ENCODE measurements at places on chromosomes 6 and 20.

DNA sequence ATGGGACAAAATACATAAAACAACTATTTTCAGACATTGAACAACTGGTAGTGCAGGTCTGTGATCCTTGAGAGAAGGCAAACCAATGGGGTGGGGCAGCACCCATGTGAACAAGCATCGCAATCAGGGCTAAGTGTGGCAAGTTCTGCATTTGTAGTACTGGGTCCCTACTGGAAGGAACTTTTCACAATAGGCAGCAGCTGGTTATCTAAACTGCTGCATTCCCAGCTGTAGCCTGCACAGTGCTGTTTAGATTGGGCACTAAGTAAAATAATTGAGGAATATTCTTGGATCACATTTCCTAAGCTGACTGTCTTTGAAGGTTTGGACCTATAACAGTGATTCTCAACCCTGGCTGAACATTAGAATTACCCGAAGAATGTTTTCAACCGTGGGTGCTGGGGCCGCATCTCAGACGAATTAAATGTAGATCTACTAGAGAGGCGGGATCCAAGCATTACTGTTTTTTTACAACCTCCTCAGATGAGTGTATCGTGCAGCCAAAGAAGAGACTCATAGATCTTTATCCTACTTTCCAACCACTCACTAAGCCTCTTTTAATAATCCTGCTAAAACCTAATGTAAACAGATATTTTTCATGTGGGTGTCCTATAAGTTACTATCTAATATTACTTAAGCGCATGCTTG, 12.4 kb upstream of the MAP3K4 start:
- no peak for DNase-seq

- DNase-seq = no peak
These were observed 350.4 kb downstream of the HACE1 start for GRCh38 chr6:104509355-104509754.

DNA sequence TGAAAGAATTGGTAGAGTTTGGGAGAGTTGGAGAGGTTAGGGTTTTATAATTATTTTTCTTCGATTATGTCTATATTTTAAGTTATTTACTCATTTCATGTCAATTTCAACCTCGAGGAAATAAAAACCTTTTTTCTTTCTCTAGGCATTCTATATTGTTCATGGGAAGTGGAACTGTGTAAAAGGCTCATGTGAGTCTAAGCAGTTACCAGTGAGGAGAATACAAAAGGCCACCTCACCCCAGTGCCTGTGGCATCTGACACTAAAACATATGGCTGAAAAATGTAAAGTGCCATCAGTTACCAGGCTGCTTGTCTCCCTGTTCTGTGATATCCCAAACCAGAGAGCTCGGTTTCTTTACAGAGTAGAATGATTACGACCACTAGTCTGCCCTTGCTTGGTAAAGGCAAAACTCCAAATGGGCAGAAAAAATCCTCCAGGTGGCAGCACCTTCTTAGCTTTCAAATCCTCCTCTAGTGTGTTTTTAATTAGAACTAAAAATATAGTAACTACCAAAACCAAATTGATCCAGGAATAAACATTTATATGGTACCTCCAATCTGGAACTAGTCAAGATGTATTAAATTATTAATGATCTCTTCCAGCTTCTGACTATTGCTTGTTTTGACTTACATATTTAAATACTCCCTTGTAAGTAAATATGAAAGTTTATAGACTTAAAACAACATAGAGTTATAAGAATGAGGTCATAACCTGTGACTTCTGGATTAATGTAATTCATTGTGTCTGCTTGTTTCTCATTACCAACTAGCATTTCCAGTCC, 122.6 kb upstream of the MCHR2 start:
- no peak for DNase-seq

GRCh38 chr20:39810309-39810708, 848.2 kb downstream of the DHX35 start:
- DNase-seq = no peak

- no peak for DNase-seq
These were observed 94.4 kb upstream of the ADGRF4 start for GRCh38 chr6:47603995-47604394.

GRCh38 chr6:85824329-85824728, 181.6 kb upstream of the SYNCRIP start:
- no peak for DNase-seq

GRCh38 chr6:100420711-100421110, 44.0 kb downstream of the SIM1 start:
- no peak for DNase-seq

DNA sequence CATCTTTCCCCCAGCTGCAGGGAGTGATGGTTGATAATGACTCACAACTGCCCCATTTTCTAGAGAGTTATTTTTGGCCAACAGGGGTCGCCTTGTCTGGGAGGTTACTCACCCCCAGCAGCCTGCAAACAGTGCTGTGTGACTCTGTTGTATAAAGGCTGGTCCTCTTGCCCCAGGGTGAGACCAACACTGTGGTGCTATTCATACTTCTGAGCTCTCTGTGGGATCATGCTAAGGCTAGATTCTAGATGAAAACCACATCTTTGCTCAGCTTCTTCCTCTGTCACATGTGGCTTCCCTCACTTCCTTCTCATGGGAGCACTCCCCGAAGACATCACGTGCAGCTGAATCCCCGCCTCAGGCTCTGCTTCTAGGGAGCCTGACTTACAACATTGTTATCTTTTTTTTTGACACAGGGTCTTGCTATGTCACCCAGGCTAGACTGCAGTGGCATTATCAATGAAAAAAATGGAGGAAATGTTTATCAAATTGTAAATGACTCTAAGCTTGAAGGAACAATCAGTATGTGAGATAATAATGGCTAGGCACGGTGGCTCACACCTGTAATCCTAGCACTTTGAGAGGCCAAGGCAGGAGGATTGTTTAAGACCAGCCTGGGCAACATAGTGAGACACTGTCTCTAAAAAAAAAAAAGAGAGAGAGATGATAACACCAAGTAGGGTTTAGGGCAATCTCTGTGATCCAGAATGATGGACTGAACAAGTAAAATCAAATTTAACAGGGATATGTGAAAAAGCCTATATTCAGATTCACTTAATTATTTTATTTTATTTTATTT, 55.7 kb upstream of the SLC23A2 start:
- peak; percentile 69 for DNase-seq

DNA sequence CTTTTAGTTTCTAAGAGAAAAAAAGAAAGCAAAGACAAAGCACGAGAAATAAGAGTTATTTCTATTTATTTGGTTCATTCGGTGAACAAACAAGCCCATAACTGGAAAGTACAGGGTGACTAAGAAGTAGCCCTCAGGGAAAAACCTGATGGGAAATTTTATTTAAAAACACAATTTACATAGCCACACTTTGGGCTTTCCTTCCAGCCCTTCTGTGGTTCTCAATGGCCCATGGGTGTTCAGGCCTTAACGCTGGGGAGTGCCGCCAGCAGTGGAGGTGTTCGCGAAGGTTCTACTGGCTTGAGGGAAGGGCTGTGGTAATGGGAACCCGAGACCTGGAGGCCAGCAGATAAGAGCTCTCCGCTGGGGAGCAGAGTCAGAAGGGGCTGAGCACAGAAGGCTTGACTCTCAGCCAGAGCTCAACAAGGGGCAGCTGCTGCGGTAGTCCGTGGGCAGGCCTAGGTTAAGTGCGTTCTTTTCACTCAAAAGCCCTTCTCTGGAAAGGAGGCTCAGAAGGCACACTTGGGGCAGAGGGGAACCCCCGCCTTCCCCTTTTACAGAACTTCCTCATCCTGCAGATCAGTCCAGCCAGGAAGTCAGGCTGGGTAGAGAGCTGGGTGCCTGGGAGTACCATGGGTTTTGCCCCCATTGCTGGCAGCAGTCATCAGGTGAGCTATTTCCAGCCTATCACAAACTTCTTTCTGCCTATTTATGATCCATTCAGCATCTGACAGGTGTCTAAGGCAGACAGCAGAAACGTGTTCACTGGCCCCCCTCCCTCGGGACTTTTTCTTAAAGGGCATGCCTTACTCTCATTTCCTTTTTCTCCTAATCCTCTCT, 8.8 kb upstream of the CD83 start:
- DNase-seq = peak; percentile 50

DNA sequence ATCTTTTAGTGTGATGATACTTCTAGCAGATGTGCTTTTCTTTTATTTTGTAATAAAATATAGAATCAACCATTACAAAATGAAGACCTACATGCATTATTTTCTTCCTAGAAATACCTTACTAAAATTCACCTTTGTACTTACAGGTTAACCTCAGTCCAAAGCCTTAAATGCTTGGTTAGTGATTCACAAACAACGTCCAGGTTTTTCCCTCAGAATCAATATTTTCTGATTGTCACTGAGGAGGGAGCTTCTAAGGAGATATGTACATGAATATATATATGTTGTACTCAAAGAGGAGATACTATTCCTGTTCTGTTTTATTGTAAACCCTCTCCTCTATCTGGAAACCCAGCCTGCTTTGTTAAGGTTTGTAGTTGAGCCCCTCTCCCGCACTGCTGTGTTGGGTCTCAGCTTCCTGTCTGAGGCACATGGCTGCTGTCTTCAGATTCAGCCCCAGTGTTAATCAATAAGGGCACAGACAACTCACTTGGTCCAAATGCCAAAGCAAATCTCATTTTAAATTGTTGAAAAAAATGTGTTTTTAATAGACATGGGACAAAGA, 33.9 kb upstream of the HS3ST5 start:
- DNase-seq = no peak

DNA sequence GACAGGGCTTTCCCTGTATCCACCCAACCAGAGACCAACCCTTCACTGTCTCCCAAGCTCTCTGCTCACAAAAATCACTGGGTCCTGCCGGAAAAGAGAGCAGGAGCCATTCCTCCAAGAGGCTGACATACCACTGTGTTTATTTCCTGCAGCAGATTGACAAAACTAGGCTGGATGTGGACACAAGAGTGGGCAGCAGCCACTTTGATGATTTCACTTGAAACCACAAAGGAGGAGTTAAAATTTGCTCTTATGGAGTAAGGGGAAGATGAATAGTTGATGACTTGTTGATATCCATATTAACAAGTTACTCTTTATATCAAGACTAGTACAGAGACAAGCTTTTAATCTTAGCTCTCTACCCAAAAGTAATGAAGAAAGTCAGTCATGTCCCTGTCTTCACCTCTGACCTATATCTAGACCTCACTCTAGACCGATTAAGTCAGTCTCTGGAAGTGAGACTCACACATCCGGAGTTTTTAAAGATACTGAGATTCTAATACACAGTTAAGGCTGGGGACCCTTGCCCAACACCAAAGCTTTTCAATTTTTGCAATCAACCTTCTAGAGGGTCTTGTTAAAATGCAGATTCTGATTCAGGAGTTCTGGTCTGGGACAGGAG, 73.8 kb downstream of the SCML4 start:
- DNase-seq = no peak
